ENCODE measurements at places on chromosomes 2 and 18. TPM values are rescaled to one million over a fixed set of nuclear protein-coding genes. Genes with fewer than 3 reads are reported as not detected.

PFN4 gene
- total RNA-seq: 0.28 TPM

MAPK4 gene
- total RNA-seq: 8.5 TPM

CNNM4 gene
- 6.7 TPM for total RNA-seq

IL36A gene
- not detected for total RNA-seq

RHBDD1 gene
- 13.0 TPM for total RNA-seq

ITM2C gene
- total RNA-seq: 367 TPM

SLC23A3 gene
- total RNA-seq: not detected

VIL1 gene
- 9.2 TPM for total RNA-seq

SERPINB3 gene
- not detected for total RNA-seq

NUP35 gene
- 62.4 TPM for total RNA-seq

GALNT3 gene
- 17.1 TPM for total RNA-seq

EVA1A gene
- total RNA-seq: 8.5 TPM

RNF125 gene
- total RNA-seq: 29.2 TPM

MDH1B gene
- total RNA-seq: 1.7 TPM

RPRM gene
- total RNA-seq: 7.2 TPM

IL1R2 gene
- total RNA-seq: not detected

UGT1A5 gene
- not detected for total RNA-seq

KIAA2012 gene
- total RNA-seq: 0.03 TPM

TTR gene
- total RNA-seq: not detected

LRATD1 gene
- total RNA-seq: 5.7 TPM

ZDBF2 gene
- total RNA-seq: 35.6 TPM

ZFAND2B gene
- 30.0 TPM for total RNA-seq

NLRC4 gene
- not detected for total RNA-seq

RAX gene
- 0.03 TPM for total RNA-seq

UGT1A3 gene
- not detected for total RNA-seq

MEP1B gene
- not detected for total RNA-seq

CRYBA2 gene
- total RNA-seq: not detected

DYTN gene
- not detected for total RNA-seq

CLIP4 gene
- 0.14 TPM for total RNA-seq

SLC5A7 gene
- 0.17 TPM for total RNA-seq

CENPA gene
- 13.0 TPM for total RNA-seq

VWA3B gene
- total RNA-seq: not detected

MLPH gene
- 16.5 TPM for total RNA-seq

TDRD15 gene
- total RNA-seq: 0.07 TPM

GNLY gene
- total RNA-seq: not detected

SERPINB13 gene
- not detected for total RNA-seq

LYG1 gene
- not detected for total RNA-seq

BOLL gene
- 0.04 TPM for total RNA-seq

WNT6 gene
- not detected for total RNA-seq

NEB gene
- 8.2 TPM for total RNA-seq

TCF7L1 gene
- 42.4 TPM for total RNA-seq

CDK5R2 gene
- total RNA-seq: 0.43 TPM

All from GM23338 (cell line).